Renal pelvis (tissue), 12 donors: ENCODE measurements at places on chromosomes 12 and 14. TPM values are rescaled to one million over a fixed set of nuclear protein-coding genes. Genes with fewer than 3 reads are reported as not detected.

- DNase-seq = no peak
Measured at GRCh38 chr12:76946446-76946845, 67.6 kb upstream of the CSRP2 start.

Gene HIF1A
- 132 TPM for polyA plus RNA-seq

GRCh38 chr12:51914034-51914923, 7.0 kb downstream of the ACVRL1 start:
- no peak for DNase-seq

DNA sequence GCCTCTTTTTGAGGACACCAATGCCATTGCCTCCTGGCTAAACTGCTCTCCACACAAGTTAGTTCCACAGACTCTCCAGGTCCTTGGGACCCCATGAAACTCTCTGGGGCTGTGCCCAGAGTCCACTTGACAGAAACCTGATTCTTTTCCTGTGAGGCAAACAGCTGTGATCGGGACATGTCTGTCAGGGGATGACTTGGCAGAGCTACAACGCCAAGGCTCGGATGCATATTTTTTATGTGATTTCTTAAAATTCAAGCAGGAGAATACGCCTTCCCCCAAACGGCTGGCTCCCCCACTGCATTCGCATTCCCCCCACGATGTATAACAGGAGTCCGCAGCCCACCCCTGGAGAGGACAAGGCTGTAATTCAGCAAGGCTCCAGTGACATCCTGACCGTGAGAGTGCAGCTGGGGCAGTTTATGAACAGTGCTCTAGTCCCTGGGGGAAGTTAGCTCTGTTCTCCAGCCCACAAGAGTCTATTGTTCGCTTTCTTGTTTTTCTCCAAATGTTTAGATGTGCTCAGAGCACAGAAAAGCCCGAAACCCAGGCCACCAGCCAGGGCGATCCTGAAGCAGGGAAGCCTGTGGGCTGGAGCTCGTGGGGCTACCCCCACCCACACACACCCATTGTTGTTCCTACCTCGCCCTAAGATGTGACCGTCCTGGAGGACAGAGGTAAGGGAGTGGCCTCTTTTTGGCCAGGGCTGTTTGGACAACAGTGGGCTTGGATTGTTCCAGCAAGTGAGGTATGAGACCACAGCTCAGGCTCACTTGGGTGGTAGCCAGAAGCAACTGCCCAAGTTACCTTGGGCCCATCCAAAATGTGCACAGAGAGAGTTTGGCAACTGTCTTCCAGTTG, 159.5 kb downstream of the ZFP36L1 start:
- DNase-seq = peak; percentile 81

Gene BATF
- polyA plus RNA-seq = 0.46 TPM
